ENCODE measurements at places on chromosomes 7 and 10.

DNA sequence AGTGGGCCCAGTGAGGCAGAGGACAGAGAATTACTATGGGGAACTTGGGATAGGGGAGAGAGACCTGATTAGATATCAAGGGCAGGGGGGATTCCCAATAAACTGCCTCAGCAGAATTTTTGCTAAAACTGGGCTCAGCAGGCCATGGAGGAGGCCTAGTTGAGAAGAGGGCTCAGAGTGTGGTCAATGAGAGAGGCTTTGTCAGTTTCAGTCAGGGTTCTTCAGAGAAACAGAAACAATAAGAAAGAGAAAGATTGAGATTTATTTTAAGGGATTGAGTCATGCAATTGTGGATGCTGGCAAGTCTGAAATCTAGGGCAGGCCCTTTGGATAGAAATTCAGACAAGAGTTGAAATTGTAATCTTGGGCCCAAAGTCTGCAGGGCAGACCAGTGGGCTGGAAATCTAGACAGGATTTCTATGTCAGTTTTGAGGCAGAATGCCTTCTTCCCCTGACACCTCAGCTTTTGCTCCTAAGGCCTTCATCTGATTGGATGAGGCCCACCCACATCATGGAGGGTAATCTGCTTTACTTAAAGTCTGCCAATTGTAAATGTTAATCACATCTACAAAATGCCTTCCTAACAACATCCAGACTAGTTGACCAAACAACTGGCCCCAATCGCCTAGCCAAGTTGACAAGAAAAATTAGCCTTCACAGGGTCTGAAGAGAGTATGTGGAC lies 33.5 kb upstream of the CCSER2 start:
- DNase-seq: no peak

DNA sequence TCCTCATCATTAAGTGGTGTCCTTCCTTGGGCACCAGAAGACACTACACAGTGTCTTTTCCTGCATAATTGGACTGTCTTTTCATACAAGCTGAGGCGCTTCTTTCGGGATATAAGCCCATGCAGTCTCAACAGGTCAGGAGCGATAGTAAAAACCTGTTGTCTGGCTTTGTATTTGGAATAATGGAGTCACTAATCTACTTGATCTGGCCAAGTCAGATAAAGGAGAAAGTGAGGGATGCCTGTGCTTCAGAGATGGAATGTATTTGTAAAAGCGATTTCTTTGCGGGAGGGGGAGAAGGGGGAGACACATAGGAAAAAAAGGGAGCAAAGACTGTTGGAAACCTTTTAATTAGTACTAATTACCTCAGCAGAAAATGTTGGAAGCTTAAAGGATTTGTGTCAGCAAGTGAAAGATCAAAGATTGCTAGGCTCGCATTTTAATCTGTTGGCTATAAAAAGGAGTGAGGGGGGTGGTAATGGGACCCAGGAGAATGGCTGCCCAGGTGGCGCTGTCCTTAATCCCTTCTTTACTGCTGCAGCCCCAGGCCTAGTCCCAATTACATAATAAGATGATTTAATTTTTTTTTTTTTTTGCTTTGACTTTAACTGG lies 581.4 kb downstream of the LRMDA start:
- DNase-seq: no peak

DNA sequence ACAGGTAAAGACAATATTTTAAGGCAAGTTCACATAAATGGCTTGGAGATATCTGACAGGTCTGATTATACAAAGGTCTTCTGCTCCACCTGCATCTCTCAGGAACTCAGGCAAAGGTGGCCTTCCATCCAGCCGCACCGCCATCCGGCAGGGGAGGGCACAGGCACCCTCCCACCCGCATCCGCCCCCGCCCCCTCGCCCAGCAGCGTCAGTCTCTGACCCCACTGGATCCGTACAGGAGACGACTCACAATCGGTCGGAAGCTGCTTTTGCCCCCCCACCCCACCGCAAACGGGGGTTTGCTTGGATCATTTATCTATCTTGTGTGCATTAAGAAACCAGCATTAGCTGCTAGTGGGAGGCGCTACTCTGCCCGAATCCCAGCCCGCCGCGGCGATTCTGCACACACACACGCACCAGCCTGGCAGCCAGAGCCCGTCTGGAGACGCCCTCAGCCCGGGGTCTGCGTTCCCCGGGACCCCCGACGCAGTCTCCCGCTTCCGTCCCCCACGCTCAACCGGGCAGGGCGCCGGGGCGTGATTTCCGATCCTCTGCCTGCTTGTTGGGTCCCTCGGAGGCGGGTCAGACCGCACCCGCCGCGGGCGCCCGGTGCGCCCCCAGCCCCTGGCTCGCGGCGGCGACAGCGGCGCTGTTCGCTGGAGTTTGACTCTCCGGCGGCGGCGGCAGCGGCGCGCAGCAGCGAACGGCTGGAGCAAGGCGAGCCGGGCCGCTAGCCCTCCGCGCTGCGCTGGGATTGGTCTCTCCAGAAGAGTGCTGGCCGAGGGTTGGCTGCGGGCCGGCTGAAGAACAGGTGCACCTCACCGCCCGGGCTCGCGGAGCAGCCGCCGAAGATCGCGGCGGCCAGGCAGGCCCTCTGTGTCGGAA lies 820 bp upstream of the NRG3 start:
- no peak for DNase-seq

DNA sequence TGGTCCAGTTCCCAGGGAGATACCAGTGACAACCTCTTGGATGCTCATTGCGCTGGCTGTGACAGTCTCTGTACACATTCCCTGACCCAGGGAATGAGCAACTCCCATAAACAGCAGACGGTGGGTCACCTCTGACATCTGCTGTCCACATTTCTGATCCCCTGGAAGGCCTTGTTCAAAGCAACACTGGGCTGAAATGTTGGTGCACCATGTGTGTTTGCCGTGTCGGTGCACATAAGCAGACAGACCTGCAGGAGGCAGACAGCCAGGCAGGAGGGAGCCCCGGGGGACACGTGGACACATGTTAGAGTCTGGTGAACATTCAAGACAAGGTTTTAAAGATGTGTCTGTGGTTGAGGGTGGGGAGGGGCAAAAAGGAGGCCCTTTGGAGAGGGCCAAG lies 254.9 kb downstream of the PLXNA4 start:
- no peak for DNase-seq

DNA sequence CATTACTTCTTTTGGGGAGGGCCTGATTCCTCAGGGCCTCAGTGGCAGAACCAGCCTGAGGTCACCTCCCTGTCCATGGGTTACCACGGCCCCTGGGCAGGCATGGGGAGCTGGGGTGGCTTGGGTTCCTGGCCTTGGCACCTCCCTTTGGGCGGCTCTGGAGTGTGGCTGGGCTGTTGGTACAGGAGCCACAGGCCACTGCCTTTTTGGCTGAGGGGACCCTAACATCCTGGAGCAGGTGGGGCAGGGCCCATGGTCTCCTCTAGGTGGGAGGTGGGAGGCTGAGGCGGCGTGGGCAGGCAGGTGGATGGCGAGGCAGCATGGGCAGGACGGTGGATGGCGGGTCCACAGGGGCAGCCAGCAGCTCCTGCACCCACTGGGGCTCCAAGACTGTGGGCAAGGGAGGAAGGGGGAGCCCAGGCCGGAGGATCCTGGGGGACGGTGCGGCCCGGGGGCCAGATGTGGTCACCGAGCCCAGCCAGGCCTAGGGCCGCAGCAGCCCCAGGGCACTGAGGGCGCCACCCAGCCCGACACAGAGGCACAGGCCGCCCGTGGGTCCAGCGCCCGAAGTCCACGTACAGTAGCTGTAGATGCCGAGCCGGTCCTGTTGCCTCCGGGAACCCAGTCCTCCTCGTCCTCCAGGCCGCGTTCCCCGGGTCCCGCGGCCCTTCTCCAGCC lies 2.4 kb upstream of the SYCE1 start:
- no peak for DNase-seq

DNA sequence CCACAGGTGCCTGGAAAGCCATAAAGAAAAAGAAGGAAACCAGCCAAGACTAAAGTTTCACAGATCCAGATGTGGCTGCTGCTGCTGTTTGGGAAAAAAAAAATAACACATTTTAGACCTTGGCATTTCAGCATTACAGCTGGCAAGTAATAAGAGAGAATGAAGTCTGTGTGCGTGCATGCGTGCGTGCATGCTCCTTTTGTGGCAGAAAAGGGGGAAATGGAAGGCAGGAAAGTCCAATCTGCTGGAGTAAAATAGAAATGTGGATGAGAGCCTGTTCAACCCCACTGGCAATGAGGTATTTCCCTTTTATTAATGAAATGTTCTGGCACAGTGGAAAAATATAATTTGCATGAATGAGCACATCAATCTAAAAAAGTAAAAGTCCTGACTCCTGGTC lies 137.0 kb upstream of the SEMA3A start:
- no peak for DNase-seq

DNA sequence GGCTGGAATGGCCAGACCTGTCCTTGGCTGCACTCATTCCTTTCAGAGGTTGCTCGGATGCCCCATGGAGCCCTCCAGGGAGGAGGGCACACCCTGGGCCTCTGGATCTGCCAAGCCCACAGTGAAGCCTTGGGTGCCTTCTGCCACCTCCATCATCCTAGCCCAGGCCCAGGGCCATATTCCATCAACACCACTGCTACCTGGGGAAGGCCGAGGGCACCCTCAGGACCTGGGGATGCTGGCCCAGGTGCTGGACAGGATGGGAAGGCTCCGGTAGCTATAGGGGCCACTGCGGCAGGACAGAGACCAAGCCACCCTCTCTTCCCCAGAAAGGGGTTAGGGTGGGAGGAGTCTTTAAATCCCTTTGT lies 810 bp downstream of the OPN4 start:
- DNase-seq: no peak

- DNase-seq: no peak
Observed at GRCh38 chr10:122168101-122168500, 103.0 kb upstream of the BTBD16 start.

DNA sequence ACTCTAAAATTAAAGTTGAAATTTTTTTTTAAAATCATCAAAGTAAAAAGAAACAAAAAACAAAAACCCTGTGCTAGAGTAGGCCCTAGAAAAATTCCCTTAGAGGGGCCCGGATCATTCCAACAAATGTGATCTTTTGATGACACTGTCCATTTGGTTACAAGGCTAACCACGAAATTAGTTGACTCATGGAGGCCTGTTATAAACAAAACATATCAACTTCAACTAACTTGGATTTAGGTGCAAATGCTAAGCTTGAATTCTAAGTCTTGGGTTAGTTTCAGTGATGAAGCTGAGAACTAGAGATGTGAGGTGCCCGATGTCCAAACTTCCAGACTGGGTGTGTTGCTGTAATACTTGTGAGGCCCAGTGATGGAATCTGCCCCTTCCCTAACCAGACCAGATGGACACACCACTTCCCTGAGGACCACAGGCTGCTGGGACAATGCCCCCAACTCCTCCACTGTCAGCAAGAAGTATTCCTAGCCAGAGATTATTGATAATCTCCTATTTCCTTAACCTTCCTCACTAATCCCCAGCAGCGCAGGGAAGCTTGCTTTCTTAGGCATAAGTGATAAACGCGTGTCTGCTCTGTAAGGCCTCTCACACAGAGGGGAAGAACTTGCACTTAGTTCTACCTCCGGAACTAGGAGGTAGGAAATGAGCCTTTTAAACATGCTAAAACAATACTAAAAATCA lies 108.7 kb downstream of the RAPGEF5 start:
- no peak for DNase-seq

DNA sequence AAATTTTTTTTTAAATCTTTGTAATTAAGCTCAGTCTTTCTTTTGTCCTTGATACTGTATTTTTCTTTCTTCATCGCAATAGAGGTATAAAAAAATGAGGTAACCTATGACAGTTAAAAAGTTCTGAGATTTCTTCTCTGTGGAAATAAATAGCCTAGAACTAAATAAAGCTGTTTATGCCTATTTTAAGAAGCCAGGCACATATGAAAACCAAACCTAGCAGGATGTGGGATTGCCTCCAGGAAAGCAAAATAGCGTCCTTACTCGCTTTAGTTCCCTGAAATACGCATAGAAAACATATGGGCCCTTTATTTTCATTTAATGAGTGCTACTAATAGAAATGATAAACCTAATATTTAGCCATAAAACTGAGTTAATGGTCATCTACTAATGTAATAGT lies 6.6 kb downstream of the UBE2D1 start:
- no peak for DNase-seq

DNA sequence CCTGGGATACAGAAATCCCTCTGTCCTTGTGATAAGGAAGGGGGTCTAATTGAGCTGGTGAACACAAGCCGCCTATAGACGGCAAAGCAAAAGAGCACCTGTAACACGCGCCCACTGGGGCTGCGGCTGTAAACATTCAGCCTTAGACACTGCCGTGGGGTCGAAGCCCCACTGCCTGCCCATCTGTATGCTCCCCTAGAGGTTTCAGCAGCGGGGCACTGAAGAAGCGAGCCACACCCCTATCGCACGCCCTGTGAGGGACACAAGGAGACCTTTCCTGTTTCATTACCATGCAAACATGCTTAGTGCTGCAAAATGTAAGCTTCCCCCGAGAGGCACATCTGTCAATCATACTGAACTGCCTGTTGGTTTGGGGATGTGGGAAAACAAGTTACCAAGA lies 82.1 kb downstream of the NRP1 start:
- DNase-seq: no peak

DNA sequence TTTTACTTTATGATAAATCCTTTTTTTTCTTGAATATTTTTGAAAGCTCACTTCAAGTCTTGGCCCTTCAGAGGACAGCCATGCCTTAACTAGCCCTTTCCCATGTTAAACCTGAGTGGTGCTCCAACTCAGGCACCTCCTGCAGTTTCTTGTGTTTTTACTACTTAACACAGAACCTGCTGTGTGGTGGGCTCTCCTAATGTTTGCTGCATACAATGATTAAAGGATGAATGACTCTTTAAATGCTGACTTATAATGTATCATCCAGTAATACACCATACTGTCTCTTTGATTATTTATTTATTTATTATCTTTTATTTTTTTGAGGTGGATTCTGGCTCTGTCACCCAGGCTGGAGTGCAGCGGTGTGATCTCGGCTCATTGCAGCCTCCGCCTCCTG lies 179.4 kb downstream of the SEMA3E start:
- DNase-seq: no peak

DNA sequence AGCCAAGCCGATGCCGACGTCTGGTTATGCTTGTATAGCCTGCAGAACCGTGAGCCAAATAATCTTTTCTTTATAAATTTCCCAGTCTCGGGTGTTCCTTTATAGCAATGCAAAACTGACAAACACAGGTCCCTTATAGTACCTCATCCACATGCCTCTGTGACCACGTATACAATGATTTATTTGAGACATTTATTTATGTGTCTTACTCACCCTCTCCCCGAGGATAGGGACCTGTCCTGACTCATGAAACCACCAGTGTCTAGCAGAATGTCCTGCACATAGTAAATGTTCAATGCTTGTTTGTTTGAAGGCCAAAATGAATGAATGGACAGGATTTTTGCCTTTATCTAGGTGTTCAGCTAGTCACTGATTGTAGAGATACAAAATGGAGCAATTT lies 147.9 kb upstream of the FZD8 start:
- no peak for DNase-seq

DNA sequence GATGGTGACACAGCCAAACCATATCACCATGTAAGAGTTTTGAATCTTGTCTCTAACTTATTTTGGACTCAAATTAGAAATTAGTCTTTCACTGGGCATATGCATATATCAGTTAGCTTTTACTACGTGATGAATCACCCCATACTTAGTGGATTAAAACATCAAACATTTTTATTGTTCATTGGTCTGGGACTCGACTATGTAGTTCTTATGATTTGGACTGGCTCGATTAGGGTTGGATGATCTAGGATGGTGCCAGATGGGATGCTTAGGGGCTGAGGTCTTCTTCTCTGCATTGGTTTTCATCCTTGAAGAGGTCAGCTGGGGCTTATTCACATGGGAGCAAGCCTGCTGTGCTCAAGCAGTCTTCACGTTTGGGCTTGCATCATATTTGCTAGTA lies 264.9 kb downstream of the EXOC4 start:
- no peak for DNase-seq

GRCh38 chr7:129073738-129074137 lies 18.8 kb upstream of the TNPO3 start:
- DNase-seq: no peak

- no peak for DNase-seq
Observed at GRCh38 chr10:103734731-103735130, 120.6 kb downstream of the SH3PXD2A start.
